ENCODE measurements at places on chromosomes 1 and 21.

- DNase-seq: no peak
Measured at GRCh38 chr1:226692051-226692792, 46.9 kb downstream of the ITPKB start.

DNA sequence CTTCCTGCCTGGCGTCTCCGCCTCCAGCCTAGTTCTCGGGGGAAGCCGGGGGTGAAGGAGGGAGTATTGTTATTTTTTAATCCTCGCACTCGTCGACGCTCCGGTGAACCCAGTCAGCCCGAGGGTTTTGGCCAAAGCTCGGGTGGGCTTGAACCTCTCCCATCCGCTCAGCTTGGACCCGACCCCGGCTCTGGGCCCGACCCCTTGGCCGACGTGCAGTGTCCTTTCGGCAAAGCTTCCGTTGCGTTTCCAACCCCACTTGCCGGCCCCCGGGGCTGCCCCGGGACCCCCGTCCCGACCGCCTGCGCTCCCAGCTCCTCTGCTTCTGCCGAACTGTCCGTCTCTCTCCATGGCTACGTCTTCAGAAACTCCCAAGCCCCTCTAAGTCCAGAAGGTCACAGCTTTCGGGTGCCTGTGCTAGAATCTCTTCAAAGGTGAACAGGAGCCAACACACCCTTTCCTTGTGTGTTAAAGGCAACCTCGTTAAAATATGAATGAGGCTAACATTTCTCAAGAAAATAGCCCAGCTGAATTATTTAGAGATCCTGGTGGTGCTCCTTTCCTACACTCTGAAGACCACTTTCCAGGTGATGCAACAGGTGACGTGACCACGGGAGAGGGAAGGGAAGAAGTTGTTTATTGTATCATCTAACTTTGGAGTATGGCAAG is 647 bp downstream of the DESI2 start:
- DNase-seq: no peak

GRCh38 chr1:90580176-90580575 is 136.9 kb downstream of the BARHL2 start:
- no peak for DNase-seq

GRCh38 chr1:97898948-97899347 is 21.9 kb downstream of the DPYD start:
- no peak for DNase-seq

GRCh38 chr1:227234998-227235405 is 83.3 kb downstream of the CDC42BPA start:
- no peak for DNase-seq

- DNase-seq: no peak
Measured at GRCh38 chr1:205743977-205744376, 6.0 kb downstream of the NUCKS1 start.

DNA sequence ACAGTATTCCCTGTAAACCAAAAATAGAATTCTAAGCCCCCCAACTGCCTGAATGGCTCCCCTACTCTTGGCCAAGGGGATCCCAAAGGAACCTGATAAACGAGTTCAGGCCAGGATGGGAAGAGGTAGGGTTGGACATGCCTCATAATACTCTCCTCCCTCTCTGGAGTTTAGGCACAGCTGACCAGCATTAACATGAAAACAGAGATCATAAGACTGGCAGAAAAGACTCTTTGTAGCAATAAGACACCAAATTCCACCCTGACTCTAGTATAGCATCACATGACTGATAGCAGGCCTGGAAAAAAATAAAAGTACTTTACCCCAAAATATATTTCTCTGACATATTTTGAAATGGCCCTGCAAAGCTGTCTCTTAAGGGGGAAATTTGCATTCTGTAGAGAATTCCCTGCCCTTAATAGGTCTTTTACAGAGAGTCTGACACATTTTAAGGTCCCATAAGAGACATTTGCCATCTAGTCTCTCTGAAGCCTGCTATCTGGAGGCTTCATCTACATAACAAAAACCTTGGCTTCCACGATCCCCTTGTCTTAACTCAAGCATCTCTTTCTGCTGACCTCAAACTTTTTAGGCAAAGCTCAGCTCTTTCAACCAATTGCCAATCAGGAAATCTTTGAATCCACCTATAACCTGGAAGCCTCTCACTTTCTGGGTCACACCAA is 55.9 kb downstream of the SIK1 start:
- no peak for DNase-seq

GRCh38 chr1:6499296-6499695 is 7.8 kb upstream of the PLEKHG5 start:
- no peak for DNase-seq

DNA sequence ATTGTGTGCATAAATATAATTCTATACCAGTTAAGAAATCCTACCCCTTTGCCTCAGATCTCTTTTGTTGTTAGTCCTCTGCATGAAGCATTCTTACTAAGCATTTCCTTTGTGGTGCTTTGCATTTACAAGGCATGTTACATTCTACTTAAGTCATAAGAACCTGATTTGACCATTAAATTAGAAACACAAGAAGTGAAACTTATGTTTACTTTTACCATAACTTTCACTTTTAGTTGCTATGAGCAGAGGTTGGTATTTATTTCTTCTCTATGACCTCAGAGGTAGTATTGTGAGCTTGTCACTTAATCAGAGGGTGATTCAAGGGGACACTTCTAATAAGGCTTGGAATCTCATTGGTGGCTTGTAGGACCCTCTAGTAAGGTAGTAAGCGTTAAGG is 9.0 kb downstream of the FAM20B start:
- no peak for DNase-seq

GRCh38 chr1:67020765-67021164 is 33.2 kb downstream of the SLC35D1 start:
- DNase-seq: no peak

DNA sequence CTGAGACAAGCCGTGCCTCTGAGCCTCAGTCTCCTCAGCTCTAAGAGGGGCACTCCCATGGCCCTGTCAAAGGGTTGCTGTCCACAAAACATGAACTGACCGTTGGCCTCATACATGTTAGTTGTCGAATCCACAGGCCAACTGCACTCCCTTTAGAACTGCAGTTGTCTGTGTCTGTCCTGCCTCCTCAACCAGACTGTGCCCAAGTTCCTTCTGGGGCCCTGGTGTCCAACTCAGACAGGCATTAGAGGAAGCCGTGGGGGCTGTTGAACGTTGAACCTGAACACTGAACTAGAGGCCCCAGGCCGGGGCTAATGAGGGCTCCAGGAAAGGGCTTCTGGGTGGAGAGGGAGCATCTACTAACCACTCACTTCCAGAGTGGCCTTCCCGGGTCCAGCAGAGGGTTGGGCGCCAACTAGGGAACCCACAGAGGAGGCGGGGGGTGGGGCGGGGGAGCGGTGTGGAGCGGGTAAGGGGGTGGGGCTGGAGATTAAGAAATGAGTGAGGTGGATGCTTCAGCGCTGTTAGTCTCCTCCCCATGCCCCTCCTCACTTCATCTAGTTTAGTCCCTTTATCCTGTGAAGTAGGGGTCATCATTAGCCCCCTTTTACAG is at the start of gene RAB42:
RAB42 (plus strand) TSS at position 558 of the 613 bp plus-strand sequence. CDS start 247 bp downstream, outside the sequence.
- DNase-seq: no peak

GRCh38 chr21:14353726-14354125 is 29.2 kb downstream of the HSPA13 start:
- no peak for DNase-seq

DNA sequence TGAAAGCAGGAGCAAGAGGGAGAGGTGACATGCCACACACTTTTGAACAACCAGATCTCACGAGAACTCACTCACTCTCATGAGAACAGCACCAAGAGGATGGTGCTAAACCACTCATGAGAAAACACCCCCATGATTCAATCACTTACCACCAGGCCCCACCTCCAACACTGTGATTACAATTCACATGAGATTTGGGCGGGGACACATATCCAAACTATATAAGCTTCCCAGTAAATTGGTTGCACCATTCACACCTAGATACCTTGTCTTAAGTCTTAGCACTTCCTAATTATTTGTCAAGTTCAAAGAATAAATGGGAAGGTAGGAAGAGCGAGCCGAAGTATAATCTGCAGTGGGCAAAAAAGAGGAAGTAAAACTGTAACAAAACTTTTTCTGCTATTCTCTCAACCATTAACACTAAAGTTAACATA is 34.3 kb downstream of the AMY1C start:
- no peak for DNase-seq

DNA sequence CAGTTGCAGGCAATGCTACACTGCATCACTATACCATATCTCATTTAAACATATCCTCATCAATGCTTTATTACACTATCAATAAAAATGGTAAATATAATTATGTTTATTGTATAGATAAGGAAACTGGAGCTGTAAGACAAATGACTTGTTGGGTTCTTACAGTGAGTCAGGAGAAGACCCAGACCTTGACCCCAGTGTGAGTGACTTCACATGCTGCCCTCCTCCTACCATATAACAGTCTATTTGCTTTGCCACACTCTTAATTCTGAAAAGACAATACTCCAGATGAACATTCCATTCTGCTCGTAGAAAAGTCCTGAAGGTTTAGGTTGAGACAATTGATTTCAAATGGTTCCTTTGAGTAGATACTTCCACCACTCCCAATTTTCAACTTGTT is 550.5 kb downstream of the PLPP3 start:
- no peak for DNase-seq

- DNase-seq: no peak
Measured at GRCh38 chr1:65056866-65057265, 90.5 kb upstream of the JAK1 start.

DNA sequence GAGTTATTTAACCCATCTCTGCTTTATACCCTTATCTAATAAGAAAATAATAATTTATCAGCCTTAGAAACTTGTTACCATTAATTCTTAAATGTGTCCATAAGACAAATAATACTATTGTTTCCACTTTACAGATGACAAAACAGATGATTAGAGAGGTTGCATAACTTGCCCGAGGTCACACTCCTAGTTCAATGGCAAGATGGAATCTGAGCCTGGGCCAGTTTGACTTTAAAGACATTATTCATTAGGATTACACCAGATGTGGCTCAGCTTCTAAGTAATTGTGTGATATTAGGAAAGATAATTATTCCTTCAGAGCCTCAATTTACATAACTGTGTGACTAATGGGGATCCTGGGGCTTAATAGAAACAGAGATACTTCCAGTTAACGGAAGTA is 42.3 kb upstream of the KCNK2 start:
- DNase-seq: no peak

- no peak for DNase-seq
Measured at GRCh38 chr1:180407051-180407450, 95.3 kb downstream of the ACBD6 start.

GRCh38 chr1:246295968-246296367 is 211.1 kb downstream of the SMYD3 start:
- DNase-seq: no peak

DNA sequence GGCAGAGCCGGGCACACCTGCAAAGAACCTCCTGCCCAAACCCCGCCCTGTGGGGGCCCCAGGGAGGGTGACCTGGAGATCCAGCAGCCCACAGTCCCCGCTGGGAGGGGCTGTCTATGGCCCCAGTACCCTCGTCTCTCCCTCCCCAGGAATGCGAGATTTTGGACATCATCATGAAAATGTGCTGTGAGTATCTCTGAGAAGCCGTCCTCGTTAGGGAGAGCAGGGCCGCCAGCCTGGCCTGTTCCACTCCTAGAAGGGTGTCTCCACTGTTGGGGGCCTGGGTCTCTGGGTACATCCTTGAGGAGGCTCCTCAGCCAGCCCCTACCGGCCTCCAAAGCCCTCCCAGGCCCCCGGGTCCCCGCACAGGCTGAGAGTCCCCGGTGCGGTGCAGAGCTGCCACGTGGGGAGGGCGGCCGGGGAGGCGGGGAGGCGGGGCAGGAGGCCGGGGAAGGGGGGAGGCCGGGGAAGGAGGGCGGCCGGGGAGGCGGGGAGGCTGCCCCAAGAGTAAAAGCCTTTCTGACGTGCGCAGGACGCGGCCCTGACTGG is 18.7 kb downstream of the COL6A1 start:
- no peak for DNase-seq

DNA sequence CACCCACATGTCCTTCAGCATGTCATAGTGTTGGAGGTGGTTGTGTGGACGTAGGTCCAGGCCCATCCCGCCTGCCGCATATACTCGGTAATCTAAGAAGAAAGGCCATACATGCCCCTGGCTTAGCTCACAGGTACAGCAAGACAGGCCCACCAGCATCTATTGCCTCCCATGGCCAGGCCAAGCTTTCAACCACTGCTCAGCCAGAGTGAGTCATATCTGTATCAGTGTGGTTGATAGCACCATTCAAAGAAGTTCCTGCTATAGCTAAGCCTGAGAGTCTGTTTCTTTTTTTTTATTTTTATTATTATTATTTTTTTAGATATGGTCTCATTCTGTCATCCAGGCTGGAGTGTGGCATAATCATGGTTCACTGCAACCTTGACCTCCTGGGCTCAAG is 17.0 kb downstream of the KLHDC8A start:
- DNase-seq: no peak

DNA sequence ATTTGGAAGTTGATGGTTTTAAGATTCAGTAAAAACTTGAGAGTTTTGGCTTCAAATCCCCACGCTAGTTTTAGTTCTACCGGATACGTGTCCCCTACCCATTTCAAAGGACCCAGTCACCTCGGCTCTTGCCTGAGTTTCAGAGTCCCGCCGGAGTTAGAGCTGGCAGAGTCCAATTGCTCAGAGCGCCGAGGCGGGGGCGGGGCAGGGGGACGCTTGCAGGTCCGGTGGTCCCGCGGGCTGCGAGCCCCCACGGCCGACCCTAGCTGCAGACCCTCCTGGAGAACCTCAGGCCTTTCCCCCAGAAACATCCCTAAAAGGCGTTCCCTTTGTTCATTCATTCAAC is 765 bp upstream of the VPS45 start:
- no peak for DNase-seq

DNA sequence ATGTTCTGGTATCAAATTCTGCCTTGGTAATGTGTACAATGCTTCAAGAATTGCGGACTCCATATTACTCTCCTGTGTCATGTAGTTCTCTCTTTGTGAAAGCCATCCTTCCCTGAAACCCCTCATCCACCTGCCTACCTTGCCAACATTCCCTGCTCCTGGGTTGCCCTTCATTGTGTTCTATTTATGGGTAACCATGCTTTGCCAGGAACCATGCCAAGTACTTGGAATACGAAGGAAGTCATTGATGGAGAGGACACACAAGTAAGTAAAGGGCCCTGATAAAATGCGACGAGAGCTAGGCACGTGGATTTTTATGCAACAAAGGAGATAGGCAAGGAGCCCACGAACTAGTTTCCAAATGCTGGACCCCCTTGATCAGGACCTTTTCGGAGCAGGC is 300.8 kb downstream of the DISC1 start:
- DNase-seq: no peak

- no peak for DNase-seq
Measured at GRCh38 chr1:58588396-58588795, 11.3 kb upstream of the TACSTD2 start.

DNA sequence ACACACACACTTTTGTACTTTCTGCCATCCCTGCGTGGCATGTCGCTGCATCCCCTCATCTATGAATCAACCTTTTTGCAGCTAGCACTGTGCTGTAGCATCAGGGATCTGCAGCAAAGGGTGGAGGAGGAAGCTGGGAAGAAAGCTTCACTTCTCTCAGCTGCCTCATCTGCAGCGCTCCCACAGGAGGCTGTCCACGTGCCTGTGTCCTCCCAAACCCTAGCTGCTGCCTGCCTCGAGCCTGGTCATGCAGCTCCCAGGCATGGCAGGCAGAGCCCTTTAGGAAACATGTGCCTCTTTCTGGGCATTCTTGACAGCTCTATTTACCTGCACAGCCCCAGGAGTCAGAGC is 262.1 kb upstream of the SGIP1 start:
- DNase-seq: no peak

- no peak for DNase-seq
Measured at GRCh38 chr1:46581681-46582455, 22.2 kb downstream of the MKNK1 start.
